ENCODE measurements at places on chromosomes 2 and 18.

GRCh38 chr2:30628341-30628740 is 178.9 kb downstream of the CAPN13 start:
- DNase-seq: no peak

DNA sequence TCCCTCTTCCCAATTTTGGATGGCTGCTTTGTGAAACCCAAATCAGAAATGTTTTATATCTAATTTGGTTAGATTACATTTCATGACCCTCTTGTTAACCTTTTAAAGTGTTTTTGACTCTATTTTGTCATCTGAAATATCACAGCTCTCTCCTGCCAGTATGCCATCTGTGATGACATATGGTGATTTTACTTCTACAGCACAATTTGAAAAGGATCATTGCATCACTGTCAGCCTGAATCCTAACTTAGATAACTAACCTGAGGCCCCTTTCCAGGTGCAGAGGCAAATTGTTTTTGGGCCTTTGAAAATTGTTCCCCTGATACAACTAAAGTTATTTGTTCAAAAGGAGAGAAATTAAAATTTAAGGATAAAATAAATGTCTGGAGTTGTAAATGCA is 1023.4 kb upstream of the LRRTM1 start:
- no peak for DNase-seq

GRCh38 chr2:233185330-233185729 is 66.1 kb upstream of the ATG16L1 start:
- DNase-seq: no peak

DNA sequence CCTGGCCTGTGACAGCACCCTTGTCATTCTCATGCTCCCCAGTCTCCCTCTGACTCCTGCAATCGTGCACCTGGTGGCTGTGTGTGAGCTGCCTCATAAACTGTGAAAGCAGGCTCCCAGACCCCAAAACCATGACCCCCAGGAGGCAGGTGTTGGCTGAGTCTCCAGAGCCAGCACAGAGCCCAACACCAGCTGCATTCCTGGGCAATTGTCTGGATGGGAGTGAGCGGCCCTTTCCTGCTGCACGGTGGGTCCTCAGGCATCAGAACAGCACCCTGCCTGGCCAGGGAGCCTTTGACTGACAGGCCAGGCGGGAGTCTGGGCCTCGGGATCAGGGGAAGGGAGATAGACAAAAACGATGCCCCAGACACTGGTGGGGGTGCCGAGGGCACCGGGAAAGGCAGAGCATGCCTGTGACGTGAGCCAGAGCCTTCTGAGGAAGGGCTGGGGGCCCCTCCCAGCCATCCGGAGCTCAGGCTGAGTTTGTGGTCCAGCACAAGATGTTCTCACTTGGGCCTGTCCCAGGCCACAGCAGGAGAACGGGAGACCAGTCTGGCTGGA is 135.1 kb upstream of the GPC1 start:
- DNase-seq: no peak

DNA sequence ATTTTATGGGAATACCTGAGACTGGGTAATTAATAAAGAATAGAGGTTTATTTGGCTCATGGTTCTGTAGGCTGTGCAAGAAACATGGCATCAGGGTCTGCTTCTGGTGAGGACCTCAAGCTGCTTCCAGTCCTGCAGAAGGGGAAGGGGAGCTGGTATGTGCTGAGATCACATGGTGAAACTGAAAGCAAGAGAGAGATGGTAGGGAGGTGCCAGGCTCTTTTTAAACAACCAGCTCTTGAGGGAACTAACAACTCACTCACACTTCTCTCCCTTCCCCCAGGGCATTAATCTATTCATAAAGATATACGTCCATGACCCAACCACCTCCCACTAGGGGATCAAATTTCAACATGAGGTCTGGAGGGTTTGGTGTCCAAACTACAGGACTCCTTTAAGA is 40.1 kb downstream of the AGPS start:
- DNase-seq: no peak

DNA sequence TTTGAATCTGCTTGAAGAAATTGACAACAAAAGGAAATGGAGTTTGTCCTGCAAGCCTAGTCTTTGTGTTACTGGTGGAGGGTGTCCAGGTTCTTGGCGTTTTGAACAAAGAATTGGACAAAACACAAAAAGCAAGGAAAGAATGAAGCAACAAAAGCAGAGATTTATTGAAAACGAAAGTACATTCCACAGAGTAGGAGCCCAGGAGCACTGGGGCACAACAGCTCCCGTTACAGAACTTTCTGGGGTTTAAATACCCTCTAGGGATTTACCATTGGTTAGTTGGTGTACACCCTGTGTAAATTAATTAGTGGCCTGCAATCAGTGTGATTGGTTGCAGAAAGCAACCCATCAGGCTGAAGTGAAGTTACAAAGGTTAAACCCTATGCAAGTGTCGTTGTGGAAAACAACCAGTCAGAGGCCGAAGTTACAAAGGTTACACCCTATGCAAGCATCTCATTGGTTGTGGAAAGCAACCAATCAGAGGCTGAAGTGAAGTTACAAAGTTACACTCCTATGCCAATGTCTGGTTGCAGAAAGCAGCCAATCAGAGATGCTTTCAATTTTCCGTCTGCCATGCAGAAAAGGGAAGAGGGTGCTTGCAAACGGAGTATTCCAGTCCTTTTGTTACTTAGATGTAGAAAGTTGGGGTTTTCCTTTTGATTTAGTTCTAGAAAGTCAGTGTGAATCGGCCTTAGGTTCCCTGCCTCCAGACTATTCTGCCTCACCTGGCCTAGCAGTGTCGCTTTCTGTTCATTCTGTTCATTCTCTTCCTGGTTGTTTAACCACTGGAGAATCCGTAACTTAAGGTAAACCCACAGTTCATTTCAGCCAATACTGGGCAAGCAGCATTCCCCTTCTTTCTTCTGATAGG is 47.6 kb upstream of the PTH2R start:
- no peak for DNase-seq

DNA sequence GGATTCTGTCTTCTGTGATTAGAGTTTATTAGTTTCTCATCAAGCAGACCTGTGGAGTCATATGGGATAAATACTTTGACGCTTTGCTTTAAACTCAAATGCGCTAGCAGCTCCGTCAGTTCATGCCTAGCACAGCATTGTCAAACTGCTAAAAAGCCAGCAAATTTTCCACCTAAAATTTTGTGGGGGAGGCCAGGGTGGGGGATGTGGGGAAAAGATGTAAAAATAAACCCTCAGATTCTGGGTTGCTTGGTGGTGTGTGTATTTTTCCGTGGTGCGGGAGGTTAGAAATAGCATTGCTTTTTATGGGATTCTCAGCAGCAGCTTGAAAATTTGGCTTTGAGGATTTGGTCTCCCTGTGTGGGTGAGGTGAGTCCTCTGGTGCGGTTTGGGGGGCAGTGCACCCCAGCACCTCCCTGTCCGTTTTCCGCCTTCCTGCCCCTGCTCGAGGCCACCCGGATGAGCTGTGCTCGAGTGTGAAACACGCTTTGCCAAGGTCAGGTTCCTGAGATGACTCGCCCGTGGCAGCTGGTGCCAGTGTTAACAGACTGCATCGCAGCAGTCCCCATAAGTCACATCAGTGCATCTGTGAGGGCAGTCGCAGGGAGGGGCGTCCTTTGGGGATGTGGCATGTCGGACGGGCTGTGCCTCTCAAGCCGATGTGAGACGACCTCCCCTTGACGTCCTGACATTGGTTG is 65.9 kb downstream of the LDLRAD4 start:
- DNase-seq: no peak

- no peak for DNase-seq
Observed at GRCh38 chr2:25230198-25230947, 62.0 kb upstream of the POMC start.

- no peak for DNase-seq
Observed at GRCh38 chr2:30165617-30166016, 18.8 kb downstream of the YPEL5 start.

DNA sequence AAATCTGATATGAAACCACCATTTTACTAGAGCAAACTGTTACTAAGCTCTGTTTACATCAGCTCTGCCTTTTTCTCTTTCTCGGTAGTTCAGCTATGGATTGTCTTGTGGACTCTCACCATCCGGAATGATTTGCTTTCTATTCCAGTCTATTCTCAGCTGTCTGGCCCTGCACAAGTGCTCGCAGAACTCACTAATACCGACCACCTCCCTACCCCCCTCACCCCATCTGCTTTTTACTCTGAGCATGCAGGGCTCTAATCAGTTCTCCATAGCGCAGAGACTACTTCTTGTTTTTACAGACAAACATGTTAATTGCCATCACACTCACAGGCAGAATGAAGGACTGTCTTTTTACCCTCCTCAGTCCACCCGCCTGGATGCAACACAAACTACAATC is 180.7 kb upstream of the POU3F3 start:
- DNase-seq: no peak

- peak; percentile 71 for DNase-seq
Observed at GRCh38 chr2:70124983-70125480, 37.8 kb downstream of the PCBP1 start.

GRCh38 chr2:224063298-224063648 is 24.2 kb upstream of the SERPINE2 start:
- DNase-seq: no peak

DNA sequence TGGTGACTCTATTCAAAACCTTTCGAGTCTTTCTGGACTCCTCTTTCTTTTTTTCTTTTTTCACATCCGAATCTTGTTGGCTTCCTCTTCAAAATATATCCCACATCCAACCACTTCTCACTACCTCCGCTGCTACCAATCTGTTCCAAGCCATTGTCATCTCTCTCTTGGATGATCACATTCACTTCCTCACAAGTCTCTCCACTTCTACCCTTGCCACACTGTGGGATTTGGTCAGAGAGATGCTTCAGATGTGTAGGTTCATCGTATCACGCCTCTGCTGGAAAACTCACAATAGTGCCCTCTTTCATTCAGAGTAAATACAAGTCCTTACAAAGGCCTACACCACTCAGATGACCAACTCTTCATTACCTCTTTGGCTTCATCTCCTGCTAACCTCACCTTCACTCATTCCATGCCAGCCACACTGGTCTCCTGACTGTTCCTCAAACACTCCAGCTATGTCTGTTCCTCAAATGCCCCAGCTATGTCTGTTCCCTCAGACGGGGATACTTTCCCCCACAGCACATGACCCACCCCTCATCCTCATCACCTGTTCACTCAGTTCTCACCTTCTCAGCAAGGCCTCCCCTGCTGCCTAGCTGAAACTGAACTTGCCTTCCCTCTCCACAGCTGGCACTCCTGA is 67.2 kb upstream of the PELI1 start:
- DNase-seq: no peak

DNA sequence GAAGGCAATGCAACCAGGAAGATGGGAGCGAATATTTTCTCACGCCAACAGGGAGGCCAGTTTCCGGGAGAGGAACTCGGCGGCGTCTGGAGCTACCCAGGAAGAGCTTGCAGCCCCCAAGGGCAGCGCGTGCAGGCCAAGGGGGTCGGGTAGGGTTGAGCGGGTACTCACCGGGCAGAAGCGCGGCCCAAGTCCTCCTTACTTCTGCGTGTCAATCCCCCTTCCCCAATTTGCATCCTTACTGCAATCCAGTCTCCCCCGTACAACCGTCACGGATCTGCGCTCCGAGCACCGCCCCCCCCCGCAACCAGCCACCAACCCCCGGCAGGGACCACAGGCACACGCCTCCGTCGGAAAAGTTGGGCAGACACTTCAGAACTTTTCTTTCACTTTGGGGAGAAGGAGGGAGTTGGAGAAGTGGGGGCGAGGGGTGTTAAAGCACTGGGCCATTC is 1.3 kb downstream of the ATP8B1 start:
- peak; percentile 24 for DNase-seq

DNA sequence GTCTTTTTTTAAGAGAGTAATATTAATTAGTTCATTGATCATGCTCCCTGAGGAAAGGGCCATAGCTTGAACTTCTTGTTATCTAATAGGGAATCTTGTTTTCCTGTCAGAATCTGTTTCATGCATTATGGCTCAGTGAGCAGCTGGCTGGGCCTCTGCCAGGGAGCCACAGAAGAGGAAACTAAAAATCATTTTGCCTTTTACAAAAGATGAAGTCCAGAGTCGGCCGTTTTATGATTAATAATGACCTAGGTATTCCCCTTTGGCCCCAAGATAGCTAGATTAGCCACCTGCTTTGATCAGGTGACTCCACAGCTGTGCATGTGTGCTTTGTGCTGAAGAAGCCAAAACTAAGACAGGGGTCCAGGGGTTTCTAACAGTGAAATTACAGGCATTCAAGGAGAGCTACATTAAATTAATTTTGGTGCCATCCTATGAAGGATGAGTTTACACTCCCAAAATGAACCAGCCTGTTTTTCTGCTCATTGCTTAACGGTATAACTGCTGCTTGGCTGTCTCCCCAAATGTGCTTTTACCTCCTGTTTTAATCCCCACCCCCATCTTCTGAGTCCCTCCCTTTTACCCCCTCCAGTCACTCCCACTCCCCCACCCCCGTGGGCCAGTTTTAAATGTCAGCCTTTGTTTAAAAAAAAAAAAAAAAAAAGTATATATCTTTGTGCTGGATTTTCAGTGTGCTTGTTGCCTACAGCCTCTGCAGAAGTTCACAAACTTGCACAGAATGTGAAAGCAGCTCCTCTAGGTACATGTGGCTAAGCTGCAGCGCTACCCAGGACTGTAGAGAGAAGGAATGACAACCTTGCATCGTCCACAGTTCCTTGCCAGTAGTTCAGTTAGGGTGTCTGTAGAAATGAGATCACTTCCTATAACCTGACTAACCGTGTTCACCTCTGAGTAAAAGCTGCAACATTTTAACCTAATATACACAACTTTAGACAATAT is 93.1 kb downstream of the CABLES1 start:
- DNase-seq: peak; percentile 7

DNA sequence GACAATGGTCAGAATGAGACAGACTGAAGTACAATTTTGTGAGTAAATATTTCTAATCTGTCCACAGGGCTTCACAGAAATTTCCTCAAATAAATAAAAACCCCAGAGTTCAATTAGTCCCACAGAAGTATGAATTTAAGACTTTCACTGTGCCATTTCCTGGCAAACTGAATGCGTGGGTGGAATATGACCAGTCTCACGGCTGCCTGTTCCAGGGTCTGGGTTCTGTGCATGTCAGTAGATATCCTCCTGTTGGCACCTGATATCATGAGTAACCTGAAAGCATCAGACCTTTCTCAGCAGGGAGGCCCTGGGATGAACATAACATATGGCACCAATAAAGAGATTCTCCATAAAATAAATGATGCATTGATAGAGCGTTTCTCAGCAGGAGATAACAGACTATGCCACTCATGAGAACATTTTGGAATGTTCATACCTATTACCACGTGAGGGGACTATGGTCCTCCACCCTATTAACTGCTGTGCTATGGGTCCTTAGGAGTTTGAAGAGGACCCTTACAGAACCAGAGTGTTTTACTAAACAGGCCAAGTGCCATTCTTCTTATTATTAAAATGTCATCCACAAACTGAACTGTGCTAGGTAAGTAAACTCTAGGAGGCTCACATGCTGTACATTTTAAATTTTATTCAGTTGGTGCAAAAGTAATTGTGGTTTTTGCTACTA is 10.6 kb upstream of the MALL start:
- DNase-seq: no peak

GRCh38 chr2:120007851-120008250 is 5.0 kb upstream of the EPB41L5 start:
- DNase-seq: no peak

Measured in naive thymus-derived CD4-positive, alpha-beta T cell (primary cell).